CD4-positive, alpha-beta memory T cell (primary cell): ENCODE measurements at places on chromosomes 3 and 15. TPM values are rescaled to one million over a fixed set of nuclear protein-coding genes. Genes with fewer than 3 reads are reported as not detected.

Gene TMEM42
- 29.6 TPM for total RNA-seq

Gene C3orf49
- not detected for total RNA-seq

Gene PLCB2
- total RNA-seq, result 211 TPM

Gene DAZL
- not detected for total RNA-seq

Gene CP
- total RNA-seq, result not detected

Gene TIMP4
- not detected for total RNA-seq

Gene APOD
- not detected for total RNA-seq

Gene POMGNT2
- 5.4 TPM for total RNA-seq

Gene ACAD9
- total RNA-seq, result 62.2 TPM

Gene PLA2G4D
- total RNA-seq, result not detected

Gene SERINC4
- not detected for total RNA-seq

Gene MOBP
- not detected for total RNA-seq

Gene CHRFAM7A
- 0.33 TPM for total RNA-seq

Gene ERC2
- total RNA-seq, result not detected

Gene GOLGA6L25
- total RNA-seq, result not detected

Gene KIF15
- total RNA-seq, result 0.19 TPM

Gene SLC22A13
- total RNA-seq, result 0.67 TPM

Gene GOLGA6D
- not detected for total RNA-seq

Gene SUSD5
- total RNA-seq, result not detected

Gene SH2D7
- not detected for total RNA-seq

Gene HTR3E
- total RNA-seq, result not detected

Gene TMEM43
- 69.7 TPM for total RNA-seq

Gene SLC9C1
- not detected for total RNA-seq

Gene FBXO40
- total RNA-seq, result not detected

Gene BLM
- 6.5 TPM for total RNA-seq

Gene FAM131A
- 10.0 TPM for total RNA-seq

Gene C2CD4B
- not detected for total RNA-seq

Gene OR5K2
- not detected for total RNA-seq

Gene CACNA2D2
- 1.7 TPM for total RNA-seq

Gene AGBL1
- total RNA-seq, result not detected

Gene KLHL40
- total RNA-seq, result not detected

Gene GPR27
- 0.17 TPM for total RNA-seq

Gene CPNE4
- not detected for total RNA-seq

Gene STRA6
- total RNA-seq, result not detected
